ENCODE measurements at places on chromosomes 6 and 20.

DNA sequence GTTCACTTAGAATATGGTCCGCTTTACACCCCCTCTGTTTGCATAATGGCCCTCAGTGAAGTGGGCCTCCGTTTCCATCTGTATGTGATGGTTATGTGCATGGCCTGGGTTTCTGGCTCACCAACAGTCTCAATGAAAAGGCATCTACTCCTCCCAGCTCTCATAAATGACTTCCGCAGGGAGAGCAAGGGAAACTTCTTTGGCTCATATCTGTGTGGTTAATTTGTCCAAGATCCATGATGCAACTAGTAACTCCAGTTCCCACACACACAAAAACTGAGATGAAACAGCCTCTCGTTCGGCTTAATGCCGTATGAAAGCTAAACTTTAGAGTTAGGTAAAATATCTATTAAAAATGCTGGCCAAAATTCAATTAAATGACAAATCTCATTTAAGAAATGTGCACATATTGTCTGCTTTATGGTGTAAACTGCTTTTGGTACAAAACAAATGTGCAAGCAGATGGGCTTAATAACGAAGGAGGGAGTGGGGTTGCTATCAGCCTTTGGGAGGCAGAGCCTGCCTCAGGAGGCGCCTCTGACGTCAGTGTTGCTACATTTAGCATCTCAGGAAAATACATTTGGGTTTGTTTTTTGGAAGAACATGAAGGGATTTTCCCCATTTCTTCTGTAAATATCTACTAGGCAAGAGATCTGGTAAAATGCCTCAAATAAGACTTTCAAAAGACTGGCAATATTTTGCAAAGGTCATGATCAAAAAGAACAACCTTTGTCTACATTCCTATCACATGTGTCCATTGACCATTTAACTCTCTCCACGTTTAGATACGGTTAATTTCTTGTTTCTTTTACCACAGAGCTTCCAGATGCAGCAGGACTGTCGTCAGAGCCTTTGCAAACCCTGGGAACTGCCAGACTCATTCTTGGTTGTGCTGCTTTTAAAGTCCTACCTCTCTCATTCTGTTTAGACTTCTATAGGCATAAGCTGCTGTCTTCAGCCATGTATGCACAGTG is 96.8 kb downstream of the ARMC2 start:
- DNase-seq, result peak; percentile 85

DNA sequence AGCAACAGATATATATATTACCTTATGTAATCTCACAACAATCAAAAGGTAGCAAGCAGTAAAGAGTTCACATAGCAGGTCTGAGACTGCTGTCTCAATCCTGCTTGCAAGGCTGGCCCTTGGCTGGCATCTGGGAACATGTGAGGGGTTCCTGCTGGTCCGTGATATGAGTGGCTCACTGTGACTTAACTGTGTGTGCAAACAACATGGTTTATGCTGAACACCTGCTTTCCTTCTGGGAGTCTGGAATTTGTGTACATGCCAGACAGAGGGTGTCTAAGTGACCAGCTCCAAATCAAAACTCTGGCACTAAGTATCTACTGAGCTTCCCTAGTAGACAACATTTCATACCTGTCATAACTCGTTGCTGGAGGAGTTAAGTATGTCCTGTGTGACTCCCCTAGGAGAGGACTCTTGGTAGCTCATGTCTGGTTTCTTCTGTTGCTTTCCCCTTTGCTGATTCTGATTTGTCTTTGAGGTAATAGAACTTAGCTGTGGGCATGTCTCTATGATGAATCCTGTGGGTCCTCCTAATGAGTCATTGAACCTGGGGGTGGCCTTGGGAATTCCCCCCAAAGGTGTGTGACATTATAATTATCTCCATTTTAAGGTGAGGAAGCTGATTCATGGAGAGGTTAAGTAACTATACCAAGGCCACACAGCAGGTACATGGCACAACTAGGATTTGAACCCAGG is 131.6 kb upstream of the NEDD9 start:
- no peak for DNase-seq

DNA sequence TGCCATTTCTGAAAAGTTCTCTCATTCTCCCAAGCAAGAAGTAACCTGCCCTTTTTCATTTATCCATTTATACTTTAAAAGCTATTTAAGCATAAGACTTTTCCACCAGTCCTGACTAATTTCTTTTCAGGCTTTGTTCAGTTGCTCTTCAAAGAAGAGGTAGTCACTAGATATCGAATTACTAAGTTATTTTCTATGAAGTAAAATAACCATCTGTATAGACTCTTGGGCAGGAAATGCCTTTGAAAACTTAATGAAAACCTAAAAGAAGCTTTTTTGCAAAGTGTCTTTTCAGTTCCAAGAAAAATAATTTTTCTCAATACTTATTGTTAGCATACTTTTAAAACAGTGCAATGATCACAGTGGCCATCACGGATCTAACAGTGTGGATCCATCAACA is 31.3 kb upstream of the LAMP5 start:
- no peak for DNase-seq

DNA sequence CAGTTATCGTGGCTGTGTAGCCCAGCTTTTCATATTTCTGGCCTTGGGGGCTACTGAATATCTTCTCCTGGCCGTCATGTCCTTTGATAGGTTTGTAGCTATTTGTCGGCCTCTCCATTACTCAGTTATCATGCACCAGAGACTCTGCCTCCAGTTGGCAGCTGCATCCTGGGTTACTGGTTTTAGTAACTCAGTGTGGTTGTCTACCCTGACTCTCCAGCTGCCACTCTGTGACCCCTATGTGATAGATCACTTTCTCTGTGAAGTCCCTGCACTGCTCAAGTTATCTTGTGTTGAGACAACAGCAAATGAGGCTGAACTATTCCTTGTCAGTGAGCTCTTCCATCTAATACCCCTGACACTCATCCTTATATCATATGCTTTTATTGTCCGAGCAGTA is 475 bp downstream of the OR2B6 start:
- DNase-seq, result no peak

DNA sequence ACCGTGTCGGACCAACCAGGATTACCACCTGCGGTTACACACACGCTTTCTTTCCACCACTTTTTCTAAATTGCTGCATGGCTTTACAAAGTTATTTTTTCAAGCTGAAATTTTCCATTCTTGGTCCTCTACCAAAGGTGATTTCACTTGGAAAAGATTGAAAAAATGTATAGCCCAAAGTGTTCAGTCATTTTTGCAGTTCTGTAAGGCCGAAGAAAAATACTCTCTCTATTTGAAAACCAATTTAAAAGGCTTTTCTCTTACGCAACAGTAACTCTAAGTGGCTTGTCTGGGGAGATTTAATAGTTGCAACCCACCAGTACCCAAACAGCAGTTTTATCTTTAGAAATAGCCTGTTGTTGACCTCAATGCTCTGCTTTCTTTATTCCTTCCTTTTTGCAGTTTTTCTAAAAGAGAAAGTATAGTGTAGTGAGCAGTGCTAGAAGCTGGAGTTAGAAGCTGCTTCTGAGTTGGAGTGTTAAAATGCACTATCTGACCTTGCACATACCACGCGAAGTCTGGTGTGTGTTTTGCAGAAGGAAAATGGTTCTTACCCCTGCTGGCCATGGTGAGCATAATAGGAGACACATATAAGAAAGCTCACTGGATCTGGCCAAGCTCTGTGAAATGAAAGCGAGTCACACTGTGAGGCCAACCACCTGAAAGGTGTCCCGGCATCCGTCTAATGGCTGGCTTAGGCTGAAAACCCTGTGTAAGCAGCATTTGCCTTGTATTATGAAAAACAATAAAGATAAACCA is 271.6 kb upstream of the PRND start:
- peak; percentile 77 for DNase-seq

DNA sequence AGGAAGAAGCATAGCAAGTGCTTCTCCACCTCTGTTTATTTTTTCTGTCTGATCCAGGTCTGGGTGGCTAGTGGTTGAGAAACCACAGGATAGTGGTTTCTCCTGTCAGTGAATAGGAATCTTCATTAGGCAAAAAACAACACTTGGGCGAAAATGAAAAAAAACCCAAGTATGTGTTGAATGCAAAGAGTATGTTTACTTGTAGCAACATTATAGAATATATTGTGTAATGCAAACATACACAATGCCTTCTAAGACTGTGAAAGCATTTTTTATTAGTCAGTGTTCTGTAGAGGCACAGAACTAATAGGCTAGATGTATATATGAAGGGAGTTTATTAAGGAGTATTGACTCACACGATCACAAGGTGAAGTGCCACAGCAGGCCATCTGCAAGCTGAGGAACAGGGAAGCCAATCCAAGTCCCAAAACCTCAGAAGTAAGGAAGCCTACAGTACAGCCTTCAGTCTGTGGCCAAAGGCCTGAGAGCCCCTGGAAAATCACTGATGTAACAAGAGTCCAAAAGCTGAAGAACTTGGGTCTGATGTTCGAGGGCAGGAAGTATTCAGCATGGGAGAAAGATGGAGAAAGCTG is 111.1 kb downstream of the UST start:
- DNase-seq, result peak; percentile 70

DNA sequence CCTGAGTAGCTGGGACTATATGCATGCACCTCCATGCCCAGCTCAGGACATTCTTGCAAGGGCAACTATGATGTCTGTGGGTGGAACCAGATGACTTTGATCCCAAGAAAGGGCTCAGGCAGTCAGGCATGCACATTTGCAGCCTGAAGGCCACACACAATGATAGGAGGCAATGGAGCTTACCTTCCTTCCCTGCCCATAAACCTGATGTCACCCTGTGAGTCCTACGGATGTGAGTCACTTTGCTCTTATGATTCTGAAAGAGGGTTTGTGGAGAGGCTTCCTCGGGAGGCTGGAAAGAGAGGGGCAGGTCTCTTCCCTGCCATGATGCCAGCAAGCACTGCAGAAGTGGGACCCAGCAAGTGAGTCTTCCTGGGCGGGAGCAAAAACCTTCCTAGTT is 202.4 kb downstream of the LY86 start:
- DNase-seq, result no peak

DNA sequence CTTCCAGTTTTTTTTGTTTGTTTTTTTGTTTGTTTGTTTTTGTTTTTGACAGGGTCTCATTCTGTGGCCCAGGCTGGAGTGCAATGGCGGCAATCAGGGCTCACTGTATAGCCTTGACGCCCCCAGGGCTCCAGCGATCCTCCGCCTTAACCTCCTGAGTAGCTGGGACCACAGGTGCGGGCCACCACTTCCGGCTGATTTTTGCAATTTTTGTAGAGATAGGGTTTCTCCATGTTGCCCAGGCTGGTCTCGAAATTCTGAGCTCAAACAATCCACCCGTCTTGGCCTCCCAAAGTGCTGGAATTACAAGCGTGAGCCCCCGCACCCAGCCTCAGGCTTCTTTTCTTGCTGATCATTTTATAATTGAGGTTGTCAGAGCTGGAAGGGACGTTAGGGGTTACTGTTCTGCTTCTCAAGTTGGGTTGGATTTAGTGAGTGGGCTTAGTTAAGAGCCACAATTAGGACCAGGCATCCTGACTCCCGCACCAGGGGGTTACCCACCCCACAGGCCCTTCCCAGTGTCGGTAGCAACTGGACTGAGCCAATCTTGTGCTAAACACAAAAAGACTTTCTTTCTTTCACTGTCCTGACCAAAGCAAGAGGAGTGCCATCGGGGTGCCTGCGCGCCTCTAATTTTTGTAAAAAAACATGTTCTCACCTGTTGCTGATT is 13.1 kb upstream of the ZSCAN9 start:
- no peak for DNase-seq

GRCh38 chr6:14711056-14711703 is 534.7 kb upstream of the JARID2 start:
- DNase-seq, result peak; percentile 57

DNA sequence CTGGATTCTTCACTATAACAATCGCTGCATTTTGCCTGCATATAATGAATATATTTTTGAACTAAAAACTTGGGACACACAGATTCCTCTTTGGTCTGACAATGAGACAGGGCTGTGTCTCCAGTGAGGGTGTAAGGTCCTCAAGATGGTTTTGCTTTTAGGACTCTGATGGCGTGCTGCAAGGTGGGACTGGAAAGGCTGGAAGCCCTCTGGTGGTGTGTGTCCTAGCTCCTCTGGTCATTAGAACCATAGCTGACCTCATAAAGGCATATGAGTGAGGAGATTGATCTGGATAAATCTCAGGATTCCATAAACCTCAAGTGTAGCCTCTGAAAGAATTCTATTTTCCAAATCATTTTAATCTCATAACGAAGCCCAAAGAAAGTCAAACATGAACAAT is 108.4 kb upstream of the ASF1A start:
- DNase-seq, result no peak

DNA sequence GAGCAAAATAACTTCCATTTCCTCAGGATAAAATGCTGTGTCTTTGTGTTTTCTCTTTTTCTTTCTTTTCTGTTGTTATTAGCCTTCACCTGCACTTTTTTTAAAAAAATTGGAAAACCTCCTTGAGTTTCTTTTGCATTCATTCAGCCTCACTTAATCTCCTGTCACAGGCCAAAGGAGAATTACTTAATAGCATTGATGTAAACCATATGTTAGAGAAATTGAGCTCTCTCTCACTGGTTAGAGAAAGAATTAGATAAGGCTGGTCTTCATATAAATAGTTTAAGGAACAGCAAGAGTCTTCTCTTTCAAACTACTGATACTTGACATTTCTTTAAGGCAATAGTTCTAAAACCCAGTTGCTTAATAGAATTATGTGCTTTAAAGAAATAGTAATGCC is 564.2 kb downstream of the TFAP2B start:
- no peak for DNase-seq

GRCh38 chr6:16136621-16137450 is 8.0 kb downstream of the MYLIP start:
- peak; percentile 91 for DNase-seq

DNA sequence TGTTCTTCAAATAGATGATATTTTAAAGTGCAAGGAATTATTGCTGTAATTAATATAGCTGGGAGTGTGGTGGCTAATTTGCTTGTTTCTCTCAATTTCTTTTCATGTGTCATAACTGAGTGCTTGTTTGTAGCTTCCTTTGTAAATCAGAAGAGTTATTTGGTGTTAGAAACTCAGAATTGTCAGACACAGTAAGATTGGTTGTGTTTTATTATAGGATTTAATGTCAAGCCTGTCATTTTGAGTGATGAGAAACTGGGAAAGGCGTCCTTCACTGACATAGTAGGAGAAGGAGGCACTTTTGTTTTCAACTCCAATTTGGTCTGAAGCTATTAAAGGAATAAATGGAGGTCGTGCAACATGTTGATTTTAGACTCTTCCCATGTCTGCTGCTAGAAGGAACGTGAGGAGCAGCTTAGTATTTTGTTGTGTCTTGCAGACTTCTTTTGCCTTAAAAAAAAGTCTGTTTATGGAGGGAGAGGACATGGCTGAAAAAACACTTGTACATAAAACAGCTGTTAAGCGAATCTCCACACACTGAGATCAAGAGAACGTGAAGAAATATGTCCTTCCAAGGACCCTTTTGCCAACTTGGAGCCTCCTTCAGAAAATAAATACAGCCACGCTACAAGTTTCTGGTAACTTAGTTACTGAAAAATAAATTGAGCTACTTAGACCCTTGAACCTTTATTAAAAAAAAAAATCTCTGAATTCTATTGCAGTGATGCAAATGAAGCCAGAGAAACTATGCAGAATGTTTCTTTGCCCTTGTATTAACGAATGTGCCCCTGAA is 59.5 kb downstream of the BMP6 start:
- peak; percentile 15 for DNase-seq

GRCh38 chr6:37632291-37632690 is 65.4 kb downstream of the MDGA1 start:
- DNase-seq, result no peak

- DNase-seq, result no peak
These were observed 50.5 kb downstream of the MCUR1 start for GRCh38 chr6:13763740-13764381.

Data from adipocyte (in vitro differentiated cells).